ENCODE measurements at places on chromosomes 6 and 20.

GRCh38 chr6:125253881-125254280, 47.9 kb downstream of the HDDC2 start:
- DNase-seq: no peak

DNA sequence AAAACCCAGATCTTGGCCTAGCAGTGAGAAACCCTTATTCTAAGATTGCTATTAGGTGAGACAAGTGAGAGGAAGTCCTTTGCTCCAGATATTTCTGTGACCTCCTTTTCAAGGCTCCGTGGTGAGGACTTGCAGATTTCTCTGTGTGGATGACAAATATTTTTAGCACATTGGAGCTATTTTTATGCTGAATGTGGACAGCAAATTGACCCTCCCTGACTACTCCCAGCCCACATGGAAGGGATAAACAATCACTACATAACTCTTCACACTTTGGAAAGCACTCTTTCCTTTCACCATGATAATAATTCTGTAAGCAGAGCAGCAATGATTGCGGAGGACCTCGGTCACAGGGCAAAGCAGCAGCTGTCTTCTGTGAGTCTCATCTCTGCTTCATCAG, 88.0 kb upstream of the ADGRF1 start:
- DNase-seq: no peak

GRCh38 chr20:39358052-39358451, 395.9 kb downstream of the DHX35 start:
- DNase-seq: no peak

GRCh38 chr6:72032086-72032485, 145.7 kb downstream of the RIMS1 start:
- no peak for DNase-seq

- no peak for DNase-seq
Observed at GRCh38 chr6:111846066-111846465, 27.2 kb downstream of the FYN start.

DNA sequence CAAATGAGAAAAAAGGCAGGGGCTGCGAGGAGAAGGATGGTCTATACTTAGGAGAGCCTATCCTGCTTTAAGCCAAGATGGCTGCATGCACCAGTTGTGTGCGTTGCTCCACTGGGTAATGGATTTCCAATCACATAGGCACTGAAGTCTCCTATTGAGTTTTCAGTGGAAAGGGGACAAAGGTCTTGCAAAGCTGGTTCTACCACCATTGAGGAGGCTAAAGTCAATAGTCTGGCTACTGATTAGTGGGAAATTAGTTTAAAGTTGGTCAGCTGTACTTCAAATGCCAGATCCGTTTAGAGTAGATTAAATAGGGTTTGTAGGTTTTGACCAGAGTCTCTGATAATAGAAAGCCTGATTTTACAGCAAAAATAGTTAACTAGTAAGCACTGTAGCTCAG, 104.9 kb downstream of the SESN1 start:
- DNase-seq: no peak

GRCh38 chr20:11324990-11325389, 592.7 kb upstream of the BTBD3 start:
- no peak for DNase-seq

- no peak for DNase-seq
Observed at GRCh38 chr20:41386502-41387427, 20.1 kb upstream of the EMILIN3 start.

DNA sequence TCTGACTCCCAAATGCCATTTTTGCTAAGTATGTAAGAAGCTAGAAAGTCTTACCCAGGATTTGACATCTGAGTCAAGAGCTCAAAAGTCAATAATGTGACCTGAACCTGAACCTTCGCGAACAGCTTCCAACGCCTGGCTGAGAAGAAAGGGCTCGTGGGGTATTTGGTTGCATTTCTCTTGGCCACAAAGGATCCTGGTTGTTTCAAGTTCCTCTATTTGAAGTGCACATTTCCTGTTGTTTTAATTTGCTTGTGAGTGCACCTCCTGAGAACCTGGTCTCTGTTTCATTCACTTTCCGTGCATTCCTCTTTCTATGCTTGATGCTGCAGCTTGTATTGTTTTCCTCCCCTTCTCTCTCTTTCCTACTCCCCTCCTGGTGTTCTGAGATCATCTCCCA, 212.5 kb downstream of the FOXA2 start:
- DNase-seq: no peak

DNA sequence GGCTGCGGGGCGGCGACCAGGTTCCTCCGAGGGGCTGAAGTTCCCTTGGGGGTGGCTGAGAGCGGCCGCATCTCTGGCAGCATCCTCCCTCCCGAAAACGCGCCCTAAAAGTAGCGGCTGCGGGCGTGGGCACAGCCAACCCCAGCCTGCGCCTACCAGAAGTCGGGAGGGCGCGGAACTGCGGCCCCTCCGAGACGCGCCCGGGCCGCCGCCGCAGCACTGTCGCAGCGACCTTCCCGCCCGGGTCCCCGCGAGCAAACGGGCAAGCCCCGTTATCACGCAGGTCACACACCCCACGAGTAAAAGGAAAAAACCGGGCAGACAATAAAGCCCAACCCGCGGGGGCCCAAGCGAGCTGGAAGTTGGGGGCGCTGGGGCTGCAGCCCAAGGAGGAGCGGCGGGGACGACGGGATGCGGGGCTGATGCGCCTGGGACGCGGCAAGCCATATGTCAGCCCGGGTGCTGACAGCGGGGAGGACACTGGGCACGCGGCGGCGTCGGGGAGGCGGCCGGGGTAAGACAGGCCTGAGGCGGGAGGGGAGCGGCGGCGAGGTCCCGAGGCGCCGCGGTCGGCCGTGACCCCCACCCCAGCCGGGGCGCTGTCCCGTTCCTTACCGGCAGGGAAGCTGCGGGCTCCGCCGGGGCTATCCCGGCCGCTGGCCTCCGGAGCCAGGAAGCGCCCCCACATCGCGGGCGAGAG, 659 bp downstream of the CEP85L start:
- DNase-seq: no peak

DNA sequence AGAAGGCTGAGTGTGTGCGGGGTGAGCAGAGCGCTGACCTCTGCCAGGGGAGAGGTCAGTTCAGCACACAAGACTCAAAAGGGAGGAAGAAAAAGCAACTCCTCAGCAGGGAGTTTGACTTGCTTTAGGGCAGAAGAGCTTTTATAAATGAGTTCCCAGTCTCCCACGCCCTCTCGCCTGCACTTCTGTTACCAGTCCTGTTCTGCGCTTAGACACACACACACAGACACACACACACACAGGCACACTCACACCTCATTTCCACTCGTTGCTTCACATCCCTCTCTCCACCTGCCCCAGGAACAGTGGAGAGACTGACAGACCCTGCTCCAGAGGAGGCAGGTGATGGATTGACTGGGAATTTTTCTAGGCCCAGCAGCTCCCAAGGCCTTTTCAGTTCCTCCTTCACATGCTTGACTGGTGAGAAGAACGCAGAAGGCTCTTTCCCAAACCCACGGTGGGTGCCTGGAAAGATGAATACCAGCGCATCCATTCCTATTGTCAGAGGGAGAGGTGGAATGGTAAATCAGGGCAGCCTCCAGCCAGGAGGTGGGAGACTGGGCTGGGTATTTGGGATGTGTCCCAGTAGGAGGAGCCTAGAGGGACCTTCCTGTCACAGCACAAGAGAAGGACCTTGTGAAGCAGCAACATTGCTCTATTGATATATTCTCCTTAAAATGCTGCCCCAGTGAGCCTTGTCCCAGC, 43.7 kb downstream of the JAG1 start:
- no peak for DNase-seq

- no peak for DNase-seq
Observed at GRCh38 chr6:149014631-149015534, 268.1 kb downstream of the UST start.

GRCh38 chr6:16519265-16520242, 241.7 kb downstream of the ATXN1 start:
- no peak for DNase-seq

- no peak for DNase-seq
Observed at GRCh38 chr20:41330343-41330720, 10.3 kb upstream of the LPIN3 start.

- DNase-seq: no peak
Observed at GRCh38 chr6:20744911-20745557, 210.8 kb downstream of the CDKAL1 start.

DNA sequence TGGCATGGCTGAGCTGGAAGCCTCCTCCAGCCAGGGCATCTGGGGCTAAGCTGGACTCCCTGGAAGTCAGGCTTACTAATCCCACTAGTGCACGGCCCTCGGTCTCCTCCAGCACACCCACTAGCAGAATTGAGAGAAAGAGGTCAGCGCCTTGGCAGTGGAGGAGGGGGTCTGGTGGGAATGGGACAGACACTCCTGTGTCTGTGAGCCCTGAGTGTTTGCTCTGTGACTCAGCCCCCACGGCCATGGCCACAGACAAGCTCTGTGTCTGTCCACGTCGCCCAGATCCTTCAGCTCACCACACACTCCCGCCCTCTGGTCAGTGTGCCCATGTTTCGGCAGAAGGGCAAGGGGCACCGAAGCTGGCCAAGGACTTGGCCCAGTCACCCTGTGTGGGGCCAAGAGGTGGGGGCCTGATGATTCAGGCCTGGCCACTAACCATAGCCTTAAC, 8.8 kb downstream of the MDFI start:
- DNase-seq: no peak

- no peak for DNase-seq
Observed at GRCh38 chr6:71107911-71108420, 151.1 kb upstream of the B3GAT2 start.

DNA sequence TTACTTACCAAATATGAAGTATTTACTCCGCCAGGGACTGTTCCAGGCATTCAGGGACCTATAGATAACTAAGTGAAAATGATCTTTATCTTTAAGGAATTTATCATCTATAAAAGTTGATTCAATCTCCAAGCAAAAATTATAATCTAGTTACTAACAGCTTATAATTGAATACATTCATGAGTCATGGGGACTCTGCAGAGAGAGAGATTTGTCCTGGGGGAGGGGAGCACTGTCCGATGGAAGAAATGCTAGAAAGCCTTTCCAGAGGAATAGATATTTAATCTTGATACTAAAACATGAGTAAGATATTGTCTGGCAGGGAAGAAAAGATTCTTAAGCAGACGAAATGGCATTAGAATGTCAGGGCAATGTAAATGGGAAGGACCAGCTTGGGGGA, 139.3 kb downstream of the CD164 start:
- DNase-seq: no peak

- DNase-seq: no peak
Observed at GRCh38 chr6:8361259-8361658, 74.1 kb downstream of the SLC35B3 start.
